ENCODE measurements at places on chromosomes 13 and 19. TPM values are rescaled to one million over a fixed set of nuclear protein-coding genes. Genes with fewer than 3 reads are reported as not detected.

Gene LILRB1
- not detected for total RNA-seq

Gene CYP2A7
- total RNA-seq: not detected

Gene TRPM4
- 41.5 TPM for total RNA-seq

Gene HIF3A
- 46.1 TPM for total RNA-seq

Gene CLEC17A
- not detected for total RNA-seq

Gene PLPP2
- 8.6 TPM for total RNA-seq

Gene CGB3
- 6.1 TPM for total RNA-seq

Gene ZNF20
- 9.0 TPM for total RNA-seq

GRCh38 chr19:48390188-48391099 is 907 bp downstream of the KDELR1 start:
- peaks cover 26% of the 10 kb centered on the region for H3K27me3 ChIP-seq
- peak overlapping the region; percentile 97 for H3K4me3 ChIP-seq
- H3K4me1 ChIP-seq: no peaks in the 10 kb centered on the region
- H3K36me3 ChIP-seq: peaks cover 11% of the 10 kb centered on the region
- peak; percentile 80 for DNase-seq

DNA sequence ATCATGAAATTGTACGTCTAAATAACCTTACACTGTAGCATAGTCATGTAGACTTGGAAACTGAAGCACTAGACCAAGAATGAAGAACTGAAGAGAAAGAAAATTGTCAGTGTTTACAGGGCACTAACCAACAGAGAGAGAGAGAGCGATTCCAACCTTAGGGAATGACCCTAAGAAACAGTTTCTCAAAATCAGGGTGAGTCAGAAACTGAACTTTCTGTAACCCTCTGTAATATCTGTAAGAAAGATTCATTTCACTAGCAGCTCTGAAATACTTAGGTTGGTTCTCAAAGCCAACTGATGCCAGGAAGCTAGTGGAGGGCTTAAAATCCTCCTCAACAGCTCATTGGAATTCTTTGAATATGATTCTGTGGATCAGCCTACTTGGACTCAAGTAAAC is 936.9 kb downstream of the EFNB2 start:
- H3K36me3 ChIP-seq: no peaks in the 10 kb centered on the region
- H3K27me3 ChIP-seq: no peaks in the 10 kb centered on the region
- H3K4me3 ChIP-seq: no peak overlapping the region
- no peak overlapping the region for H3K27ac ChIP-seq
- DNase-seq: no peak

- no peak overlapping the region for H3K4me3 ChIP-seq
- H3K27ac ChIP-seq: peak overlapping the region; percentile 14
- H3K27me3 ChIP-seq: peaks cover 18% of the 10 kb centered on the region
These were observed 95.6 kb downstream of the TSHZ3 start for GRCh38 chr19:31253526-31254179.

GRCh38 chr19:31145007-31145406 is 204.2 kb downstream of the TSHZ3 start:
- no peaks in the 10 kb centered on the region for H3K36me3 ChIP-seq
- no peak for DNase-seq
- no peak overlapping the region for H3K4me3 ChIP-seq
- peaks cover 11% of the 10 kb centered on the region for H3K27me3 ChIP-seq
- H3K27ac ChIP-seq: no peak overlapping the region

DNA sequence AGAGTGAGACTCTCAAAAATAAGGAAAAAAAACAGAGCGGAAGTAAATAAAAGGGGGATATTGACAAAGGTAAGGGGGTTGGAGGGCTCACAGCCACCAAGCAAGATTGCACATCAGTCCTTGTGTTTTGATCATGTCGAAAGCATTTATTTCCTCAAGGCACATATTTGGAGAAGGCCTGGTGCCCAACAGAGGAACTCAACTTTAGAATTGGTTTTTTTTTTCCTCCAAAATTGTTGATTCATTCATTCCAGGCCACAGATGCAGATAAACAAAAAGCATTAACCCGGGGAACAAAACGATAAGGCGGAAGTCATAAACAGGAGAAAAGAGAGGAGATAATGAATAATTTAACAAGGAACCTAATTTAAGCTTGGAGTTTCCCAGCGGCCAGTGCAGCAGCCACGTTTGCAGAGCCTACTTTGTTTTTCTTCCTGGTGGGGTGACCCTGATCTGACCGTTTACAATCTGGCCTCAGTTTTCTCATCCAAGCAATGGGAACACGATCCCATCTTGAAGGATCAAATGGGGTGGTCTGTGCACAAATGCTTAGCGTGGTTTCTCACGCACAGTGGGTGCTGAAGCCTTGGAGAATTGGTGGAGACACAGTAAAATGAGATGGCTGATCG is 2.1 kb upstream of the PTPRS start:
- no peak overlapping the region for H3K4me3 ChIP-seq
- no peak overlapping the region for H3K27ac ChIP-seq
- H3K36me3 ChIP-seq: no peaks in the 10 kb centered on the region
- H3K27me3 ChIP-seq: peaks cover 49% of the 10 kb centered on the region

GRCh38 chr13:43879755-43880181 is at the start of gene LACC1:
Gene LACC1 (plus strand): TSS chr13:43879904. CDS start chr13:43880986, 1,082 bp downstream.
- H3K4me1 ChIP-seq: peaks cover 12% of the 10 kb centered on the region
- peak within 1 kb of the TSS; percentile 82 for H3K27ac ChIP-seq
- peaks cover 22% of the 10 kb centered on the region for H3K27me3 ChIP-seq
- peak within 1 kb of the TSS; percentile 94 for H3K4me3 ChIP-seq
- no peaks in the 10 kb centered on the region for H3K36me3 ChIP-seq
- DNase-seq: no peak
